RWPE1 (cell line): ENCODE measurements at places on chromosomes 2 and 18.

DNA sequence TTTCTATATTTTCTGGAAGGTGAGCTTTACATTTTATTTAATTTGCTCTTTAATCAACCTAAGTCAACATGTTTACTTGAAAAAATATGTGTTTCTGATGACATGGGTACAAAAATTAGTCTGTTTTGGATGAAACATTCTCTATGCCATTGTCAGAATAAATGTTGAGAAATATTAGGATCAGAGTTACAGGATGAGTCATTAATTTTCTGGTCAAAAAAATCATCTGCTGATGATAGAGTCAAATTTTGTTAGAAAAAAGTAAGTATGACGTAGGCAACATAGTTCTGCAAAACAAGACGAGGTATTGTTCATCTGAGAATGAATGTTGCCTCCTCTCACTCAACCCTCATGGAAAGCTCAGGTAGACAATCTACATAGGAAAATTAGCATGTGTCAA lies 107.6 kb upstream of the CAVIN2 start:
- DNase-seq, result no peak

- DNase-seq, result no peak
Measured at GRCh38 chr2:71672826-71673795, 219.8 kb downstream of the DYSF start.

- no peak for DNase-seq
Measured at GRCh38 chr18:473802-474201, 26.7 kb downstream of the COLEC12 start.

GRCh38 chr2:234026693-234027254 lies 23.7 kb upstream of the SPP2 start:
- DNase-seq, result no peak

DNA sequence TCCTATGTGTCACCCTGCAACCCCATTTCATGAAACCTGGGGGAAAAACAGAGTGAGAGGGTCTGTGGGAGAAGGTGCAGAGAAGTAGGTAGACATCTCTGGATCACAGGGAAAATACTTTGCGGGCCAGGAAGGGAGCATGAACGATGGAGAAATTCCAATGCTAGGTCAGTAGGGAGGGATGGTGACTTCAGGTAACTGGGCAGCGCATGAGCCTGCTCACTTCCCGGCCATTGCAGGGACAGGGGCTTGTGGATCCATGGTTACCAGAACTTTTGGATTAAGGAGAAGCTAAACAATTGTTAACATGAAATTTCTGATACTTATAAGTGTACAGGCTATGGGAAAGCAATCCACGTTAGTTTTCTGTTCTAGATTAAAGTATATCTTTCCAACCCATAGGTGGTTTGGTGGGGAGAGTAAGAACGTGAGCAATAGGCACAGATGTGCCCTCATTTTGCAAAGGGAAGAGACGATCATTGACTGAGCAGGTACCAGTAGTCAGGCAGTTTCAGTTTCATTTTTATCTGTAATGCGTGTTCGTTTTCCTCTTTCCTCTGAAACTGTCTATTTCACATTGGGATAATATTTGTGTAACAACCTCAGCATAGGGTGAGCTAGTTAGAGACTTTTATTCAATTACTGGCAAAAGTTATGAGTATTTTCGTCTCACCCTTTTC lies 65.0 kb downstream of the NYAP2 start:
- DNase-seq, result no peak

DNA sequence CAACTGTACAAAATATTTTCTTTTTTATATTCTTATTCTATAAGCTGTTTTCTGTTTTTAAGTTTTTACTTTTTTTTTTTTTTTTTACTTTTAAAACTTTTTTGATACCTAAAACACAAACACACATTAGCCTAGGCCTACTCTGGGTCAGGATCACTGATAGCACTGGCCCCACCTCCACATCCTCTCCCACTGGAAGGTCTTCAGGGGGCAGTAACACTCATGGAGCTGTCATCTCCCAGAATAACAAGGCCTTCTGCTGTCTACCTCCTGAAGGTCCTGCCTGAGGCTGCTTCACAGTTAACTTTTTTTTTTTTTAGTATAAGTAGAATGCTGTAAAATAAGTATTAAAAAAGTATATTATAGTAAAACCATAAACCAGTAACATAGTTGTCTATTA lies 415.1 kb downstream of the PTPRM start:
- DNase-seq, result no peak

GRCh38 chr2:98093611-98094010 lies 6.6 kb downstream of the VWA3B start:
- DNase-seq, result no peak

GRCh38 chr2:124380221-124380749 lies 355.2 kb downstream of the CNTNAP5 start:
- no peak for DNase-seq

DNA sequence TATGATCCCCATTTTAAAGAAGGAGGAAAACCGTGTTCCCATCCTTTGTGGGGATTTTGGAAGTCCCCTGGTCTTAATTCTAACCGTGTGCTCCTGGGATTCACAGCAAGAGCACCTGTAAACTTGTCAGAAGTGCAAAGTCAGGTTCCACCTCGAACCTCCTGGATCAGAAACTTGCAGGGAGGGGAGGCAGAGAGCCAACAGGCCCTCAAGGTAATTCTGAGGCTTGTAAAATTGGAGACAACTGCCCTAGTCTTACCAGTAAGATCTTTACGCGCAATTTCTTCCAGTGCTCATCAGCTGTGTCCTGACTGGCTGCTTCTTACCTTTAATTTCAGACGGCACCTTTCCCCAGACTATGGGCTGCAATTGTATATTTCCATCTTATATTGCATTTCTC lies 113.3 kb upstream of the SEC11C start:
- DNase-seq, result no peak

DNA sequence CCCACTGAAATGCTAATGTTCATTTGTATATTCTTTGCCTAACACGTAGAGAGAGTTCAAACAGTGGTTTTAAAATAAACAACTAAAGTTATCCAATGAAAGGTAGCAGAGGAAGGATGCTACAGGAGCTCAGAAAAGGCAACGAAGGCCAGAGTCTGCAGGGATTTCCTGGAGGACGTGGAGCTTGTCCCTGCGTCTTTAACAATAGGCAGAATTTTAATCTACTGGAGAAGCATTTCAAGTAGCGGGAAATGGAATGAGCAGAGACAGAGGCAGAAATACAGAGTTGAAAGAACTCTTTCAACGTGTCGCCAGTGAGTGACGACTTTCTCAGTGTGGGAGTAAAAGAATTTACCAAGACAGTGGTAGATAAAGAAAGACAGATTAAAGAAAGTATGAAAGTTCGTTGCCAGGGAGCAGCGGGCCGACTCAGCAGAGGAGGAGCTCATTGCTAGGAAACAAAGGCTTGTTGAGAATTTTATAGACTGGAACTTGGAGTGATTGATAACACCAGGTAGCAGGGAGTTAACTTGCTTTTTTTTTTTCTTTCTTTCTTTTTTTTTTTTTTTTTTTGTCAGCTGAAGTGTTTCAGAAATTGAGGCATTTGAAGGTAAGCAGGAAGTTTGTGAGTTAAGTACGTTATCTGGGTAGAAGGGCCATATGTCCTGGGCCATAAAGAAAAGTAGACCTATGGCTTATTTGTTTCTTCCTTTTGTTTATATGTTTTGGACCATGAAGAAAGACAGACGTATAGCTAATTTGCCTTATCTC lies 625 bp upstream of the NBAS start:
- peak; percentile 18 for DNase-seq

GRCh38 chr2:2567776-2568175 lies 236.7 kb upstream of the MYT1L start:
- DNase-seq, result no peak

GRCh38 chr18:31977270-31977872 lies 34.4 kb upstream of the TRAPPC8 start:
- no peak for DNase-seq

GRCh38 chr2:166394245-166394644 lies 18.5 kb upstream of the SCN9A start:
- no peak for DNase-seq

DNA sequence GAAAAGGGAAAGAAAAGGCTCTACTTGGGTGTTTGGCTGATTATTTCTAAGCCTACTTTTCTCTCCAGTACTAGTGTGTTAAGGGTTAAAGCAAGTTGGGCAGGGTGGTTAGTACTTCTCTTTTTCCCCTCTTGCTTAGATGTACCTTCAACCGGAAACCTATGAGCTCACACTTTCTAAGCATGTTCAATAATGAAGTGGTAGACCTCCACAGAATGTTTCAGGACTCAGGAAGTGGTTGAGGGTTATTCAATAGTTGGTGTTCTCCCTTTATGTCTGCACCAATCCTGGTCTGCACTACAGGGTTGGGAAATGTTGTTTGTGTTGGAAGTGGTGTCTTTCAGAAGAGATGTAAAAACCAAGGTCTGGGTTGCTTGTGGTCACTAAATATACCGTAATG lies 137.1 kb downstream of the ZEB2 start:
- DNase-seq, result no peak

GRCh38 chr18:39345321-39345720 lies 1779.7 kb upstream of the CELF4 start:
- DNase-seq, result no peak

DNA sequence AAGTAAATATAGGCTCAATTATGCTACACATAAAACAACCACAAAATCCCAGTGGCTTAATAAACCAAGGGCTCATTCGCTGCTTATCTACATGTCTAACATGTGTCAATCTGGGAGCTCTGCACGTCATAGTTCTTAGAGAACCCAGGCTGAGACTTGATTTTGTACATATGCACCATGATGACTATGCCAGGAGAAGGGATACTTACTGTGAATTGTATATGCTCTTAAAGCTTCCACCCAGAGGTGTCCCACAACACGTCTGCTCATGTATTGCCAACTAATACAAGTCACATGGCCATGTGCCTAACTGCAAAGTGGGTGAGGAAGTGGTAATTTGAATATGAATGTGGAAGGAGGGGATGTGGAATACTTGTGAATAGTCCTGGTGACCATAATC lies 262.1 kb downstream of the CPS1 start:
- no peak for DNase-seq

GRCh38 chr2:55416786-55417568 lies 2.7 kb downstream of the CCDC88A start:
- no peak for DNase-seq

GRCh38 chr2:236636714-236637470 lies 67.3 kb downstream of the ACKR3 start:
- DNase-seq, result no peak

GRCh38 chr2:108565778-108566375 lies 31.6 kb downstream of the LIMS1 start:
- DNase-seq, result no peak

DNA sequence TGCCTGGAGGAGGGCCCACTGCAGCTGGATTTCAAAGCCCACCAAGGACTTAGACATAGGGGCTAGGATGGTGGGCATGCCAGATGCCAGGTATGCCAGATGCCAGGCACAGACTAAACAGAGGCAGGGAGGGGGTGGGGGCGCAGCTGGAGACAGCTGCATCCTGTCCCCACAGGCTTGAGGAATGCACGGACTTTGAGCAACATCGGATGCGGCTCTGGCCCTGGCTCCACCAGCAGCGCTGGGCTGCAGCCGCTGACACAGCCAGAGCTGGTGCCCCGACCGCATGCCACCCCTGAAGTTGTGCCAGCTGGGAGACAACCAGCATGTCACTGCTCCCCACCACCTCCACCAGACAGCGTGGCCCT lies 39.5 kb downstream of the AQP12A start:
- DNase-seq, result no peak
